ENCODE measurements at places on chromosomes 2 and 18. TPM values are rescaled to one million over a fixed set of nuclear protein-coding genes. Genes with fewer than 3 reads are reported as not detected.

SERPINB4 gene
- not detected for total RNA-seq

ZNF236 gene
- total RNA-seq = 21.5 TPM

ASXL3 gene
- not detected for total RNA-seq

MYO7B gene
- total RNA-seq = 0.10 TPM

NOSTRIN gene
- total RNA-seq = not detected

TSPYL6 gene
- not detected for total RNA-seq

UGT1A8 gene
- total RNA-seq = not detected

GULP1 gene
- total RNA-seq = not detected

CRYGD gene
- total RNA-seq = not detected
